Skeletal muscle cell (primary cell): ENCODE measurements at places on chromosomes 5 and 9.

- no peak for DNase-seq
Observed at GRCh38 chr9:76729116-76729515, 35.1 kb upstream of the PCA3 start.

DNA sequence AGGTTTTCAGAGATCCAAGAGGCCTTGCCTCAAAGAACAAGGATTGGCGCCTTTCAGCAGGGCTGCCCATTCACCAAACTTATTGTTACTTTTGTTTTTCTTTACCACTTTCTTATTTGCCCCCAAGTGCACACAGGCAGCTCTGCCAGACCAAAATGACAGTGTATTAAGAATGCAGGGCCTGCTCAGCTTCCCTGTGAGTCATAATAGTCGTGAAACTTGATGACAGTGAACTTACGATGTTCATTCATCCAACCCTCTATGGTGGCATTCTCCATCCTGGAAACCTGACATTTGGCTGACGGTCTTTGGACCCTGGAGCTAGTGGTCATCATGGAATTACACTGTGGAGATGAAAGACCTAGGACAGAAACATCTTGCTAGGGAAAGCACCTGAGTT is 44.3 kb downstream of the UBE2QL1 start:
- no peak for DNase-seq

DNA sequence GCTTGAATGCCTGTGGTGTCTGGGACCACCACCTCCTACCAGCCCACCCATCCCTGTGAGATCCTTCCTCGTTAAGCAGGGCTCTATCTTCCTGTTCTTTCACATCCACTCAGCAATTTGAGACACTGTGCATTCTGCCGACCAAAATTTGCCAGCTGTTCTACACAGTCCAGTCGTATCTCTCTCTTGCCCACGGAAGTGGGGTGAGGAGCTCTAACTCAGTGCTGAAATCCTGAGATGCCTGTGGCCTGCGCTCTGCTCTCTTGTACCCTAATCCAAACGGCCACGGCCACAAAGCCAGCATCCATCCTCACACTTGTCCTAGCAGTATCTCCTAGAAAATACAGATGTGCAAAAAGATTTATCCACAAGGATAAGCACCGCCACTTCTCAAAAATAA is 97.9 kb downstream of the MVB12B start:
- DNase-seq, result no peak

DNA sequence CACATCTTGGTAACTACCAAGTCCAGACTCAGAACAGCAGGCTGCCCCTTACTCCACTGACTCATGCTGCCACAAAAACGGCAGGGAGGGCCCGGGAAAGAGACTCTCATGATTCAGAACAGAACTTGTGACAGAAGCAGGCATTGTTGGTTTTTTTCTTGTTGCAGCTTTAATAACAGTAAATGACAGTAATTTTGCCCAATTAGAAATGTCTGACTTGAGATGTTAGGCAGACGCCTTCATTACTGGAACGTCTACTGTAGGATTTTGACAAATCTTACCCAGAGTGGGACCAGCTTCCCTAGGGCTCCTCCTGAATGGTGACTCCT is 77.9 kb downstream of the SEMA5A start:
- DNase-seq, result peak; percentile 85

GRCh38 chr5:19547640-19548039 is 440.4 kb downstream of the CDH18 start:
- DNase-seq, result peak; percentile 93

GRCh38 chr9:130518943-130519799 is 60.2 kb upstream of the FUBP3 start:
- no peak for DNase-seq

- peak; percentile 68 for DNase-seq
Observed at GRCh38 chr5:10513501-10514442, 50.1 kb upstream of the ANKRD33B start.
